ENCODE measurements at places on chromosomes 2 and 18.
A peak's percentile ranks its signal among the peaks of the same experiment; 100 is the strongest.

- no peak for DNase-seq
These were observed 336.6 kb upstream of the MYT1L start for GRCh38 chr2:2667690-2668089.

- no peak for DNase-seq
These were observed at the start of gene MOCOS for GRCh38 chr18:36187193-36187825. Gene MOCOS (plus strand): TSS chr18:36187497. CDS start chr18:36187540, 43 bp downstream.

- no peak for DNase-seq
These were observed 2.7 kb downstream of the PPP1CB start for GRCh38 chr2:28754321-28754720.

GRCh38 chr2:223328578-223328977 lies 273.6 kb downstream of the SCG2 start:
- DNase-seq, result no peak

GRCh38 chr2:27752551-27753237 lies 18.8 kb upstream of the MRPL33 start:
- no peak for DNase-seq

DNA sequence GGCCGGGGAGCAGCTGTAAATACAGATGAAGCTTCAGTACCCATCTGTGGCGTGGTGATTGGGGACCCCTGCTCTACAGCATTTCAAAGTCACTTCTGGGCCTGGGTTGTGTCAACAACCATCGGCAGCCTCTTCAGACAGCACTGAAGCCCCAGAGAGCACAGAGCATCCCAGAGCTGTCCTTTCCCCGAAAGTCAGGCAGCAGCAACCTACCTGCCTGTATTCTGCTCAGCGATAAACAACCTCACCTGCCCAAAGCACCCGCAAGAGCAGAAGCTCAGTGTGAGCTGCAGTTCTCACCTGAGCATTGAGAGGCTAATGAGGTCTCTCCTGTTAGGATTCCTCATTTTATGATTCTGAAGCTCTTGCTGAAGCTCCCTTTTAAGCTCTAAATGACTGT lies 19.3 kb downstream of the TRABD2A start:
- no peak for DNase-seq

- no peak for DNase-seq
These were observed 463.9 kb downstream of the STK39 start for GRCh38 chr2:167783261-167784083.

DNA sequence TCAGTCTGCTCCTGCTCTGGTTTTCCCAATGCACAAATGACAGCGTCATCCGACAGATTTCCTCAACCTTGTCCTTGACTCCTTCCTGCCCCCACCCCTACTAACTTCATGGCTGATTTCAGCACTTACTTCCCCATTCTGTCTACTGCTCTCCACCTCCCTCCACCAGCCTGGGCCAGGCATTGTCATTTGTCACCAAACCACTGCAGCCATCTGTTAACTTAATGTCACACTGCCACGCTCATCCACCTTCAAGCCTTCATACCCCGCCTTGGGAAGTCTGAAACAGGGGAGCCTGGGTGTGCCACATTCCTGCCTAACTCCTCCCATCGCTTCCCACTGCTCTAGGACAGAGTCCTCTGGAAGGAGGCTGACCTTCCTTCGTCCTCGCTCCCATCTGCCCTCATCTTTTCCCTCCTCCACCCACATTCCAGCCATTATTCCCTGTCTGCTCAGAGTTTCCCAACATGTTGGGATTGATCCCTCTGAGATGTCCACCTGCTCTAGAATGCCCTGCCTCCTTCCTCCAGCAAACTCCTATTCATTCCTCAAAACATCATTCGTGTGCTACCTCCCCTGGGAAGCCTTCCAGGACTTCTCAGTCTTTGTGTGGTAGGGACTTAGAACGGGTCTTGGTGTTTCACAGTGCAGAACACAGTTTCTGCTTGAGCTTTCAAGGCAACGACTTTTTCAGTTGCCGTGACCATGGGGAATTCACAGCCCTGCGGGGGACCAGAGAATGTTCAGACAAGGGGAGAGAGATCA lies 42.2 kb upstream of the SMAD7 start:
- DNase-seq, result no peak

DNA sequence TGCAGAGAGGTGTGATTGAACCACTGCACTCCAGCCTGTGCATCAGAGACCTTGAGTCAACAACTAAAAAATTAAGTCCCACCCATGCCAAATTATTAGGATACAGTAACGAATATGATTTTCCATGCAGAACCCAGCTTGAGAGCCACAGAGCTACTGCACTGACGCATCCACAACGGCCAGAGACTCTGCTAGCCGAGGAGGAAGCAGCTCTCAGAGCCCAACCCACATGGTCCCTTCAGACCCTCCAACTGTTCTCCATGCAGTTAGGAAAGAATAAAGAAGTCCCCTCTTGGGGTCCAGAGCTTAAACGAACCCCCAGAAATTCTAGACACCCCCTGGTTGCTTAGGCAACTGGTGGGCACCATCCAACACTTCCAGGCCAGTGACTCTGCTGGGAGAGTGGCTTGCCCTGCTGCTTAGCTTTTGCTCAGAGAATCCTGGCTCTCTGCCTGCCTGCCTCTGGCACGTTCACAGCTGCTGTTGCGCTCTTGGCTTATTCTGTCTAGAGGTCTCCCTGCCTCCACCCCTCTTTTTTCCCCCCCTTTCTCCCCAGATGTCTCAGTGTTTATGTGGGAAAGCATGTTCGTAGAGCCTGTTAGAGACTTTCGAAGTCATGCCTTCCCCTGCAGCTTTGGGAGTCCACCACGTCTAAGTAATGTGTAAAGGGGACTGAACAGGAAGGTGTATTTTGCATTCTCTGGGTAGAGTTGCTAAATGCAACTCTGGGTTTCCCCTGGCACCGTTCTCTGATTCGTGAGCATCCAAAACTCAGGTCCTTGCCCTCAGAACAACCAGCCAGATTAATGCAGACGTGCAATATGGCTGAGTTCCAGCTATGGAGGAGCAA lies 26.0 kb upstream of the SP3 start:
- peak; percentile 37 for DNase-seq

DNA sequence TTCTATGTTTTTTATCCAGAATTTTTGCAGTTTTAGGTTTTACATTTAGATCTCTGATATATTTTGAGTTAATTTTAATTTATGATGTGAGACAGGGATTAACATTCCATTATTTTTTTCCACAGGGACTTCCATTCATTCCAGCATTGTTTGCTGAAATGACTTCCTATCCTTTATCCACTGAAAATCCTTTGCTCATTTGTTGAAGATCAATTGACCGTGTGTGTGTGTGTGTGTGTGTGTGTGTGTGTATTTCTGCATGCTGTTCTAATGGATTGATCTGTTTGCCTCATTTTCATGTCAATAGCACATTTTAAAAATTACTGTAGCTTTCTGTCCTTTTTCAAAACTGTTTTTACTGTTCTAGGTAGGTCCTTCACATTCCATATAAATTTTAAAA lies 480.3 kb downstream of the DSC3 start:
- DNase-seq, result no peak

DNA sequence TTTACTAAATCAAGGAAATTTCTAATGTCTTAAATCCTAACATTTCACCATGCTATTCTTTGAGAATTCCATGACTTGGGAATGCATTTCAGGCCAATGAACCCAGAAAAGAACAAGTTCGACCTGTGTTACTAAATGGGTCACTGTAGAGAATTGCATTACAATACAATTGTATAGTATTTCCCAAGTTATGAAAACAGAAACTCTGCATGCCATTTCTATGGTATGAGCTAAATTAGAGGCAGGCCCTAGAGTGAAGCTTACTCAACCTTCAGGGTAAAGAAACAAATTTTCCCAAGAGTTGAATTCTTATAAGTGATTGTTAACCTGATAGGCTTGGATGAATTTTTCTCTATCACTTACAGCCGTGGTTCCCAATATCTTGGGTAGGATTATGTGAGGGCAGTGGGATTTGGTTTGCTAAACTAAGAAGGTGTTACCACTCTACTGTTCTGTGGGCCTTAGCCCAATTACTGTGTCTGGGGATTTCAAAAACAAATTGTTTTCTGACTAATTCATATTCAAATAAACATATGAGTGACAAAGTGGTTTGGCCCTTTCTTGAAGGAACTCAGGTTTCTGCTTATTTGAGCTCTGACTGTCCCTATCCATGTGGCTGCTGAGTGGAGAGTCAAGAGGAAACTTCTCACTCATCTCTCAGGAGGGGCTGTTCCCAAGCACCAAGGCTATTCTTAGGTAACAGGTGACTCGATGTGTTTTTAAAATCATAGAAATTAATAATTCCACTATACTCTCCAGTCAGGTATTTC lies 11.2 kb upstream of the SERPINB7 start:
- DNase-seq, result no peak

DNA sequence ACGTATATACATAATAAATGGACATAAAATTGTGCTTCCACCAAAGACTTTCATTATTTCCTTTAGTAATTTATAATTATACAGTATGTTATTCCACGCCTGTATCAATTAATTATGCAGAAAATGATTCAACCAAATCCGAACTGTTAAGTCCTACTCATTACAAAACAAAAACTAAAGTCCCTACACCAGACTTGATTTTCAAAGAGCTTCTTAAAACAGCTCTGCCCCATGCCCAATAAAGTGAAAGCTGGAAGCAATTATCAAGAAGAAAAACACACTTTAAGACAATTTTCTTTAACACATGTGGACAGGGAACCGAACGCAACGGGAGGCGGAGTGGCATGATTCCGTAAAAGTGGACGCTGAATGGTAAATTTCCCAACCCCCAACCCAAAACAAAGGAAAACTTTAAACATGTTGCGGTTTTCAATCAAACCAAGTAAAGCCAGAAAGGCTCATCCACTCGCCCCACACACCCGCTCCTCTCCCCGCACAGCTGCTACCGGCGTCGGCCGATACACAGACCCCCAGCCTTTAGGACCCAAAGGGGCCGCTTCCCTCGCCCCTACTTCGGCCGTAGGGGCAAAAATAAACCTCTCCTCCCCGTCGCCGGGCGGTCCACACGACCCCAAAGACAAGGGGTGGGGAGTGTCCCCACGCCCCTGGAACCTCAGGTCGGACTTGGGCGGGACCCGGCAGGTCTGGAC lies 705 bp downstream of the YES1 start:
- DNase-seq, result no peak

DNA sequence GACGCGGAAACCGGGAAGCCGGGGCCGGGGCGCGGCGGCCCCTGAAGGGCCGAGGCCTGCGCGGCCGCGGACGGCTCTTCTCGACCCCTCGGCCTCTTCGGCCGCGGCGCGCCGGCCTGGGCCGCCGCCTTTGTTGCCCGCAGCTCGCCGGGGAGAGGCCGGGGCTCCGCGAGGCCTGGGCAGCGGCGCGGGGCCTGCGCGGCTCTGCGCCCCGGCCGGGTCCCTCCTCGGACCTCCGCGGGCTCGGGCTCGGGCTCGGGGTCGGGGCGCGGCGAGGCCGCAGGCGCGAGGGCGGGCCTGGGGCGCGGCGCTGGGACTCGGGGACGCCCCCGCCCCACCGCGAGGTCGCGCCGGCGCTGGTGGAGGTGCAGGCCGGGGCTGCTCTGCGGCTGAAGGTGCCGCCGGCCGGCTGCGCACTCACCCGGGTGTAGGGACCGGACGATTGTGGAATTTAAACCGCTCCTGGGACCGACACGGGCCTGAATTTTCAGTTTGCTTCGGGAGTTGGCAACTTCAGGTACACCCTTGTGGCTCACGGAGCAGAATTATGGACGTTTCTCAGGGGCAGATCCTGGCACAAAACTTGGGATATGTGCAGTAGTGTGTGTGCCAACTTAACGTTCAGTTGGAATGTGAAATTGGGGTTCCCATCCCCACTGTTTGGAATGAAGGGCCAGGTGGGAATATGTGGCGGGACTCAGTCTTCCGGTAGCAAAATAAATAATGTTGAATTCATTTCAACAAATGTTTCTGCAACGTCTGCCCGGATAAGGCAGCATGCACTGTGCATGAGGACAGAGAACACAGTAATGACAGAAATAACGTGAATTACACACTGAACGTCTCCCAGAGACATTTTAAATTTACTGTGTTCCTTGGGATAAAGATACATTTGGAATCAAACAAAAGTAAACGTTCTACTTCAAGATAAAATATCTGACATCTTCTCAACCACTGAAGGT lies 787 bp downstream of the SOCS6 start:
- DNase-seq, result peak; percentile 4

DNA sequence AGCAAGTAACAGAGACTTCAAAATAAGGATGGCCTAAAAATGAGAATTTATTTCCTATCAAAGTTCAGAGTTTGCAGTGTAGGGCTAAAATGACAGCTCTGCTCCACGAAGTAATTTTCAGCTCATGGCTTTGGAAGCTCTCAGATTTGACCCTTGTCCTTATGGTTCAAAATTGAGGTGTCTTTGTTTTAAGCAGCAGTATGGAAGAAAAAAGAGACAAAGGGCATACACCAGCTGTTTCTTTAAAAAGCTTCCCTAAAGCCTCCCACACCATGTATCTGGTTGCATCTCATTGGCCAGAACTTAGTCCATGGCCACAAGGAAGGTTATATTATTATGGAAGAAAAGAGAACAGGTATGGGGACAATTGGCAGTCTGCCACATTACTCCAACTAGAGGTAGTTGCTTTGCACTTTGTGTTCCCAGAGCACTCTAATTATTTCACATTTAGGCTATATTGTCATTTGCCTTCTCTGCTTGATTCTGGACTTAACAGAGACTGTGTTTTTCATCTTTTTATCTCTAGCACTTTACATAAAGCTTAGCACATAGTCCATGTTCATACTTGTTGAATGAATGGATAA lies 180.4 kb downstream of the MCFD2 start:
- peak; percentile 25 for DNase-seq

DNA sequence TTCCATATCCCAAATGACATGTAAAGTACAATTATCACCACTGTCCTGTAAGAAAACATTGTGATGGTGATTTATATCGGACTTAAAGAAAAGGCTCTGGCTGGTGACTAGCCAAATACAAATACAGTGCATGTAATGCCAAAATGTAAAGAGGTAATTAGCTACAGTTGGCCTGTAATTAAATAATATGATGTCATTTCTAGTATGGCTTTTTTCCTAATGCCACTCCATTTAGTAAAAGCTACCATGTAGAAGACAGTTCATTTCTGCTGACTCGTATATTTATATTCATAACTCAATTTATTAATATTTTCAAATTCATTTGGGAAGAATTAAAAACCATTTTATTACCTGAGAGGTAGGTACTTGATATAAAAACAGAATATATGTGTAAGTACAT lies 815.7 kb downstream of the ERBB4 start:
- DNase-seq, result peak; percentile 11

- peak; percentile 28 for DNase-seq
These were observed 500 bp downstream of the CCNYL1 start for GRCh38 chr2:207711750-207712530.

- no peak for DNase-seq
These were observed 6.0 kb downstream of the DIPK1C start for GRCh38 chr18:74451148-74451547.

DNA sequence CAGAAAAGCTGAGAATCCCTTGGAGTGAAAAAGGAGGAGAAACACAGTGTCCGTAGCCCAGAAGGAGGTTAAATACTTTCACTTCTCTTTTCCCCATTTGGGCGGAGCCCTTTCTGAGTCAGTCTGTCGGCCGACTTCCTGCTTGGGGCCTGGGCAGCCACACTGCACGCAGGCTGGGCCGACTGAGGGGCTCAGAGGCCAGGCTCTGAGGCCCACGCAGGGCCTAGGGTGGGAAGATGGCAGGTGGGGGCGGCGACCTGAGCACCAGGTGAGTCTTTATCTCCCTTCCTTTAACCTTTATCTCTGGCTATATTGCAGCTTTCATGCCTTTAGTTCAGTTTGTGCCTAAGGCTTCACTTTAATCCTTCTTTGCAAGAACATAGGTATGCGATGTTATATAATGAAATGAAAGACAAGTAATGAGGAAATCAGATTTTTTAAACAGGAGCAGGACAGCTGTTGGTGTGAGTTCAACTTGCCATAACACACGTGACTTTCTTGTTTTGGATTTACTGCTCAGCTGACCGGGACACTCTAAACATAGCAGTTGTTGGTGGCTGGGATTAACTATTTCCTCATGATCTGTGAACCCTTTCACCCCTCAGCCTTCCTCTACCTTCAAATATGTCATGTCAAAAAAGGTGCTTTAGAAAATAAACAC lies at the start of gene SP100:
SP100 (plus strand) TSS at position 141 of the 661 bp plus-strand sequence; CDS start at position 237, 96 bp downstream.
- DNase-seq, result no peak
